Activated CD4-positive, alpha-beta T cell treated with anti-CD3 and anti-CD28 coated beads, Interleukin-2, amount 50 U/mL, for 48 hours (primary cell): ENCODE measurements at places on chromosomes 12 and 14.

GRCh38 chr14:53500191-53500590 lies 347.1 kb upstream of the DDHD1 start:
- no peak for DNase-seq

DNA sequence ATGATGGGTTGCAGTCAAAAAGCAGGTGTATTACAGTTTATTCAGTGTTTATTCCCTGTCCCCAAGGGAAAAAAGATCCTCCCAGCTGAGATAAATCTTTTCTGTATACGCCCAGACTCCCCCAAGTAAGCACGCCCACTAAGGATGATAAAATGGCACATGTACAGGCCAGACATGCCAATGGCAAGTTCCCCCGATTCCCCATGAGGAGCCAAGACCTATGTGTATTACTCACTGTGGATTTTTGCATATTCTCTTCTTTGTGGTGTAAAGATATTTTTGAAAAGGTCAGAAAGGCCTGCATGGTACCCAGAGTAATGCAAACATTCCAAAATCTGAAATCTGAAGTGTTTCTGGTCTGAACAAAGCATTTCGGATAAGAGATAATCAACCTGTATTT lies 22.2 kb downstream of the NR2C1 start:
- DNase-seq = no peak

DNA sequence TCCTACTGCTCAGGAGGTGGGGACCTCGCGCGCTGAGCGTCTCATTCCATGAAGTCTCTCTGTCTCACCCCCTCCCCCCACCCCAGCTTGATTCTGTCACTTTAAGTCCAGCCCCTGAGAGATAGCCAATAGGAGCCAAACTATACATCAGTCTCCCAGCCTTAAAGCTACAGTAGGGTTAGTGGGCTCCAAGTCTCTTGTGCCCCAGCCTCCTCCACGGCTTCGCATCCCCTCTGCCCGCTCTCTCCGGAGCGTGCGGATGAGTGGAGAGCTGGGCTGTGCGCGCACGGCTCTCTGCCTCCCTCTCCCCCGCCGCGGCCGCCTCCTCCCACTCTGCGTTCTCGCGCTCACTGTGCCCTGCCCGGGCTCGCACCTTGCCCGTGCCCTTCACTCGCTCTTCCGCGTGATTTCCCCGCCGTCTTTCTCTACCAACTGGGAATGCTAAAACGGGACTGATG lies at the start of gene ESRRB:
Gene ESRRB (plus strand): TSS at position 191 of the 458 bp plus-strand sequence. CDS start 265 bp downstream, at position 456.
- DNase-seq = no peak

DNA sequence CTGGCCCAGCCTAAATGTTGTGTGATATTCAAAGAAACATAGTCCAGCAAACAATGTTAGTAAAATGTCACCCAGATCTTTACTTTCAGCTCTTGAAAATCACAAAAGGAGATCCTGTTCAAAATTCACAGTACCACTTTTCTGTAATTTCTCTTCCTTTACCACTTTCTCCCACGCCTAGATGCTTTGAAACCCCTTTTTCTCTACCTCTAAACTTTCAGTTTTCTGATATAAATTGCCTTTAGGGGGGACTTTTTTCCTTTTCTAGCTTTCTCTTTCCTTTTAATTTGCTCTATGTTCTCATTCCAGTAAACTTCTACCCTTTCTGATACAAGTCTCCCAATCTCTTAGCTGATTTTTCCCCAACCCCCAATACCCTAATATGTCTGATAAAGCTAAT lies 101.8 kb downstream of the LMO3 start:
- no peak for DNase-seq

GRCh38 chr12:117334855-117335587 lies 26.4 kb downstream of the NOS1 start:
- no peak for DNase-seq

DNA sequence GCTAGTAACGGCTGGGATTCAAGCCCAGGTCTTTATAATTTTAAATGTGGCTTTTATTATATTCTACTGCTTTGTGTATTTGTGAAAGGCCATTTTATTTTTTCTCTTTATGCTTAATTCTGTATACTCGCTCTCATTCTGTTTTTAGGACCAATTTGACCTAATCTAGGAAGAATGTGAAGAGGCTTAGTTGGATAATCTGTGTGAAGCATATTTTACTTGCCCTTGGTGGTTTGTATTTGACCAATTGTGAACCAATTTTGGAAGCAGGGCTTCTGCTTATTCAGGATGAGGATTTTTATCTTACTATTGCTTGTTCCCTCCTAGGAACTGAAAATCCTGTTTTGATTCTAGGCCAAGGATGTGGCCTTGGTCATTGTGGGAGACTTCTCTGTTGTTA lies 113.1 kb downstream of the TTC6 start:
- no peak for DNase-seq
